ENCODE measurements at places on chromosomes 3 and 15. TPM values are rescaled to one million over a fixed set of nuclear protein-coding genes. Genes with fewer than 3 reads are reported as not detected.
A peak's percentile ranks its signal among the peaks of the same experiment; 100 is the strongest.

DNA sequence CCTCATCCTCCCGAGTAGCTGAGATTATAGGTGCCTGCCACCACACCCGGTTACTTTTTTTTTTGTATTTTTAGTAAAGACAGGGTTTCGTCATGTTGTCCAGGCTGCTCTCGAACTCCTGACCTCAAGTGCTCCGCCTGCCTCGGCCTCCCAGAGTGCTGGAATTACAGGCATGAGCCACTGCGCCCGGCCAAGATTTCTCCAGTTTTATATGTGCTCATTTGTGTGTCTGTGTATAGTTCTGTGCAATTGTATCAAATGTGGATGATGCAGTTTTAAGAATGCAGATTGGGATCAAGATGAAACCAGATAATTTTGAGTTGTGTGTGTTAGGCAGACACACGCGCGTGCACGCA lies 68.3 kb downstream of the SLCO3A1 start:
- no peak for DNase-seq

GRCh38 chr15:48096355-48096786 lies 24.4 kb upstream of the SLC24A5 start:
- DNase-seq: no peak

GRCh38 chr15:45456212-45457106 lies 66.1 kb downstream of the SLC30A4 start:
- no peak for DNase-seq

- no peak for DNase-seq
These were observed 177.6 kb upstream of the UBE3A start for GRCh38 chr15:25616471-25616870.

DNA sequence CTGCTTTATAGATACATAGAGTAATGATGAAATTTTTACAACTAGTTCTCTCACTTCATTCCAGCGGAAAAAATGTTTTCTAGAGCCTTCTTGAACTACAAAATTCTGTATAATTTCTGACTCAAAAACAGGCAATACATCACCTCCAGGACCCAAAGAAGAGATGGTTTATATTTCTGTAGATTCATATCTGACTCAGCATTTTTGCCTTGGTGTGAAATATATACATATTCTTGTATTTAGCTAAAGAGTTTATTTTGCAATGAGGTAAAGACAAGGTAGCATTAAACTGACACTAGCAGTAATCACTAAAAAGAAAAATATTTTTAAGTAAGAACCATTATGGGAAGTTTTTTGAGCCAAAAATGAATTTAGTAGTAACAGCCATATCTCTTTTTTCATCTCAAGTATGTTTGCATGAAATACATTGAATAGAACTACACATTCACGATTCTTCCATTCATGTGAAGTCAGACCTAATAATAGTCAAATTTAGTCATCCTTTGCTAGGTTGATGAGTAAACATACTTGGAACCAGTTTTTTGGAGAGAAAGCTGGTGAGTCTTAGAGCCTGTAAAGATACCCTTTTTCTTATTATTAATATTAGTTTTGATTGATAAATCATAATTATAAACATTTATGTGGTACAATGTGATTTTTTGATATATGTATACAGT lies 31.6 kb downstream of the COL8A1 start:
- no peak for DNase-seq

DNA sequence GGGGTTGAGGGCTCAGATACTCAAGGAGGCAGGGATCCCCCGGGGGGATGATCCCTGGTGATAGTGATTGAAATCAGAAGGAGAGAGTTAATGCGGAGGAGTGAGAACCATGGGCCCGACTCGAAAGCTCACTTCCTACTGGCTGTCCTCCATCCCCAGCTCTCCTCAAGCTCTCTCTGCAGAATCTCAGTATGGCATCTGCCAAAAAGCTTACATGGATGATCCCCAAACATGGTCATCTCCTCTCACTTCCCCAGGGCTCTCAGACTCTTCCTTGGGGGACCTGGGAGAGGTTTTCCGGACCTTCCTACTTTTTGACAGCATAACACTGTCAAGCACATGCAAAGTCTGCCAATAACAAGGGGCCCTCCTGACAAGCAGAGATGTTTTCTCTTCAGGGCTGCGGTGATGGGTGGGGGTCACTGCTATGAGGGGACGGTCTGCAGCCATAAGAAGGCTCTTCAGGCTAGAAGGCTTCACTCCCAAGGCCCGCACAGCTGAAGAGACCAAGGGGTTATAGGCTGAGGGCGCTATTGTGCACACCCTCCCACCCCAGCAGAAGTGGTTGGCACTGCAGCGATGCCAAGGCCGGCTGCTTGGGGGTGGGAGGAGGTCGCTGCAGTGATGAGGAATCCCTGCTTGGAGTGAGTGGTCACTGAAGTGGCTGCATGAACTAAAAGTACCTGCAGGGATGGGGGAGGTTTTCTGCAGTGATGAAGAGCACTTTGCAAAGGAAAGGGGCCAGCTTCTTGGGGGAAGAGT lies 828 bp upstream of the VWA5B2 start:
- DNase-seq: no peak

DNA sequence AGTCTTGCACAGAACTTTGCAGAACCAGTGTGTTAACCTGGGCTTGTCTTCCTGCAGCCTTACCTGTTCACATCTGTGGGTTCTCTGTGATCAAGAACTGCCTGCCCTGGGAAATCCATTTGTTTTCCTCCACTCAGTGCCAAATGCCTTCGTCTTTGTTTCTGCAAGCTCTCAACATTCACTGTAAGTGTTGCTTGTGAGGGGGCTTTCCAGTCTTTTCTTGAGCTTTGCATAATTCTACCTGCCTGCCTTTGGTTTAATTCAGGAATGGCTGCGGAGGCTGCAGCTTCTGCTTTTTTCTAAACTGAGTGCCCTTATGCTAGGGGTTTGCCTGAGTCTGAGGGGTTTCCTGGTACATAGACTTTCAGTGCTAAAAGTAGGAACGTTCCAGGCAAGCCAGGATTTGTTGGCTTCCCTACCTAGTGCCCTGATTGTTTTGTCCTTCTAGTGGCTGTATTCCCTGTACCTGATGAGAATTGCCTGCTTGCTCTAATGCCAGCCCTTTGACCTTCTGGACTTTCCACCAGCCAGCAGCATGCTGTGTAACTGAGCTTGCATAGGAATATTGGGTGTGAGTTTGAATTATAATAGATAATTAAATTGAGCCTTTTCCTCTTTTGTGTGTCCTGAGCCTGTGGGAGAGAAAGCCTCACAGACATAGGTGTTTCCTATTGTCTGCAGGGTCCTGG lies 96.6 kb upstream of the CLSTN2 start:
- peak; percentile 65 for DNase-seq

GRCh38 chr15:76062286-76062685 lies 2.5 kb downstream of the TMEM266 start:
- no peak for DNase-seq

- no peak for DNase-seq
These were observed 42.7 kb downstream of the TLNRD1 start for GRCh38 chr15:81043281-81043934.

Gene LMCD1
- 2.9 TPM for total RNA-seq

Gene GOLGA6B
- 1.4 TPM for total RNA-seq

Gene CLSTN2
- total RNA-seq: 1.9 TPM

DNA sequence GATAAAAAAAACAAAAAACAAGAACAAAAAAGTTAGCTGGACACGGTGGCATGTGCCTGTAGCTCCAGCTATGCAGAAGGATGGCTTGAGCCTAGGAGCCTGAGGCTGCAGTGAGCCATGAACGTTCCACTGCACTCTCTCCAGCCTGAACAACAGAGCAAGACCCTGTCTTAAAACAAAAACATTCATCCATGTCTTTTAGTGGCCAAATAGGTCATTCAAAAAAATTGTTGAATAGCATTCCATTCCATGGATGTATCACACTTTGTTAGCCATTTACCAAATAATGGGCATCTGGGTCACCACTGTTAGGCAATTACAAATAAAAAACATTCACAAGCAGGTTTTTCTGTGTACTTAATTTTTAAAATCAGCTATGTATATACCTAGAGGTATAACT lies 139.7 kb downstream of the STAG1 start:
- DNase-seq: no peak

Gene GREM1
- total RNA-seq: 2.2 TPM

Gene PLOD2
- total RNA-seq: 25.7 TPM

GRCh38 chr3:177135841-177136492 lies 61.3 kb downstream of the TBL1XR1 start:
- DNase-seq: no peak

GRCh38 chr3:191198480-191198879 lies 561 bp upstream of the OSTN start:
- no peak for DNase-seq

DNA sequence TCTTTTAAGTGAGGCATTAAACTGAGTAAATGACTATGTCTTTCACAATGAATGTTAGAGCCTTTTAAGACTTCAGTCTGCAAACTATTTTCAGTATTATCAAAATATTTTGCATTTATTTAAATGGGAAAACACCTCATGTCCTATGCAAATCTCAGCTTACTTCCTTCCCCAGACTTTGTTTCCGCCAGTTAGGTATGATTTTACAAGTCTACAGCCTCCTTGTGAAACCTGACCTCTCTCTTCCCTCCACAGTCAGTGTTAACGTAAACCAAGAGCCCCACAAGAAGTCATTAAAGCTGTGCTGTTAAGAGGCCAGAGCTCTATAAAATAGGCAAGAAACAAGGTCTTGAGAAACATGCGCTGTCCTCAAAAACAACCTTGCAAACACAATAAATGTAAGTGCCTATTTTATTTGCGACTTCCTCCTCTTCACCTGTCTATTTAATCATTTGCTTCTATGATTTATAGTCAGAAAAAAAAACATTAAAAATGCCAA lies 48.3 kb downstream of the PRTG start:
- no peak for DNase-seq

Gene ALDH1A3
- 4.0 TPM for total RNA-seq

GRCh38 chr3:119084371-119085069 lies 49.9 kb upstream of the IGSF11 start:
- DNase-seq: no peak

Gene AGBL1
- total RNA-seq: not detected

DNA sequence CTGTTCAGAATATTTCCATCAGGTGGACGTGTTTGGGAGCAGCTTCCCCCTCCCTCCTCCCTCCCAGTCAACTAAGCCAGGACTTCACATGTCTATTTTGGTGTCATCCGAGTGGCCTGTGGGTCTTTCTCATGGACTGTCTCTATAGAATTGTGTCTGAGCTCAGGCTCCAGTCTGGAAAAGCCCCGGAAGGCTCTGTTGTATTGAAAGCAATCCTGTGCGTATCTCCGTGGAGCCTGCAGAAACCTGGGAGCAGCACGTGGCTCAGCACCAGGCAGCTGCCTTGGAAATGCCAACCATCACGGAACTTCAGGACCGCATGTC lies 25.2 kb downstream of the COLQ start:
- DNase-seq: no peak

Gene CGNL1
- 42.9 TPM for total RNA-seq

- no peak for DNase-seq
These were observed 58.4 kb upstream of the HRH1 start for GRCh38 chr3:11095932-11096265.

- DNase-seq: no peak
These were observed 976 bp downstream of the DIS3L start for GRCh38 chr15:66294157-66294931.

GRCh38 chr3:142981108-142981507 lies 17.6 kb upstream of the PAQR9 start:
- no peak for DNase-seq

DNA sequence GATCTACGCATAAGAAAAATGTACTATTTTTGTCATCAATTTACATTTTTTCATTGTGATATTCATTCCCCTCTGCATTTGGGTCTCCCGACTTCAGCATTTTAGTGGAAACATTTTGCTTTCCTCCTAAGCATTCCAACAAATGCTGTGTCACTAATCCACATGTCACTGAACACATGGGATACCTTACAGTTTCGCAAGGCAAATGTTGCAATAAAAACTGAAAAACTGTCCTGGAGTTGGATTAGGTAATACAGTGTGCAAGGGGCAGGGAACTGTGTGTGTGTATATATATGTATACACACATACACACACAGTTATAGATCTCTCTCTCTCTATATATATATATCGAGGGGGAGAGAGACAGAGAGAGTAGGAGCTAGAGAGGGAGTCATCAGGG lies 632.2 kb downstream of the MAGI1 start:
- no peak for DNase-seq

Gene GABRR3
- not detected for total RNA-seq

GRCh38 chr3:53680028-53680427 lies 166.2 kb downstream of the CHDH start:
- DNase-seq: no peak

- DNase-seq: no peak
These were observed 47.4 kb upstream of the PSMD6 start for GRCh38 chr3:64070704-64071103.

DNA sequence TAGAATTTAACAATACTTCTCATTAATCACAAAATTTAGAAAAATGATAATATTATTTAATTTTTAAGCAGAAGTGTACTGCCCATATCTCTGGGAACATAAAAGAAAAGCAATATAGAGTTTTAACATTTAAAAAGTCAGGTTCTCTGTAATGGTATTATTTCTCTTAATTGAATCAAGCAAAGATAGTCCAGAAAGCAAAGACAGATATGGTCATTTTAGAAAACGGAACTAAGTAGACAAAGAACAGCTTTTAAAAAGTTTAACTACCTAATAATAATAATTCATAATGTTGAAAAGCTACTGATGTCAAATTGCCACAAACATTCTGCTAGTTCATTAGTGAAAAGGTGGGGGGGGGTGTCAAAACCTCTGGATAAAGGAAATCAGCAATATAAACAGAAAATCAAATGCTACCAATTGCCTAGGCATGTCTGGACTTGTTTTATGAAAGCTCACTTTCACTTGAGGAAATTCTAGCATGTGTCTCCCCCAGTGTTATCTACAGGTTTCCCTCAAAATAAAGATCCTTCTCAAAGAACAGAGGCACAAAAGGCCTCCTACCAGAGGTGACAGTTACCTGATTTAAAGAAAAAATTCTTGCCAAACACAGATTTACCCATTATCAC lies 1.7 kb downstream of the ZMAT3 start:
- DNase-seq: no peak

GRCh38 chr15:72163719-72164118 lies 33.9 kb downstream of the GRAMD2A start:
- no peak for DNase-seq

Gene CTXND1
- total RNA-seq: 4.5 TPM

DNA sequence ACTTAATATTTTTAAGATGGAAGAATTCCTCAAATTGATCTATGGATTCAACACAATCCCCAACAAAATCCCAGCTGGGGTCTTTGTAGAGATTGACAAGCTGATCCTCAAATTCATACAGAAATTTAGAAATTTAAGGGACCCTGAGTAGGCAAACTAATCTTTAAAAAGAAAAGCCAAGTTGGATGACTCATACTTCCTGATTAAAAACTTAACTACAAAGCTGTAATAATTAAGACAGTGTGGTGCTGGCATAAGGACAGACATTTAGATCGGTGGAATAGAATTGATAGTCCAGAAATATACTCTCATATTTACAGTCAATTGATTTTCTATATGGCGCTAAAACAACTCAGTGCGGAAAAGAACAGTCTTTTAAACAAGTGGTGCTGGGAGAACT lies 11.6 kb downstream of the FAM162A start:
- no peak for DNase-seq

Gene ROBO1
- total RNA-seq: 3.1 TPM

- no peak for DNase-seq
These were observed 91.4 kb upstream of the ASB14 start for GRCh38 chr3:57383838-57384237.

Measured in left lobe of liver (tissue), 2 donors.